ENCODE measurements at places on chromosomes 7 and 10.

DNA sequence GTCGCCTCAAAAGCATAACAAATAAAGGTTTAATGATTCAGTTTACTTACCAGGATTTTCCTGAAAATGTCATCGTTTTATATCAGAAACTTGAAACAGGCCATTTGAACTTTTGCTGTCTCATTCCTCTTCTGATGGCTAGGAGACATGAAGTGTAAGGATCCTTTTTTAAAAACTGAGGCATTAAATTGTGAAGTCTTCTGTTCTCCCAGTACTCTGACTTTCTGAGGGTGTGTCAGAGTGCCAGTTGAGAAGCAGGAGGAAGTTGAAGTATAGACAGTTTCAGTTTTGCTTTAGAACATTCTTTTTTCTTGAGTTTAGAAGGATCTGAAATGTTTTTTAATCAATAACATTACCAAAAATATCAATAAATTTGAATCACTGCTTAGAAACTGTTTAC, at the start of gene SAMD9L:
Gene SAMD9L, minus strand, starts transcription at position 242 of the 400 bp plus-strand sequence. CDS start 12,414 bp downstream, outside the sequence.
- DNase-seq: no peak

- no peak for DNase-seq
Measured at GRCh38 chr10:48472501-48473069, 132.3 kb downstream of the ARHGAP22 start.

GRCh38 chr10:84026821-84027257, 112.5 kb upstream of the GHITM start:
- DNase-seq: no peak

- no peak for DNase-seq
Measured at GRCh38 chr10:10976652-10977051, 41.0 kb upstream of the CELF2 start.

- DNase-seq: no peak
Measured at GRCh38 chr10:47143072-47143471, 156.9 kb upstream of the GDF10 start.

- DNase-seq: no peak
Measured at GRCh38 chr10:67790534-67791408, 47.2 kb downstream of the DNAJC12 start.

Data from activated T-helper 1 cell treated with anti-CD3 and anti-CD28 coated beads, Interleukin-2, amount 50 U/mL, for 16 hours (primary cell).